ENCODE measurements at places on chromosomes 5 and 9. TPM values are rescaled to one million over a fixed set of nuclear protein-coding genes. Genes with fewer than 3 reads are reported as not detected.

DMRT3 gene
- 1.4 TPM for polyA plus RNA-seq

- no peak for DNase-seq
These were observed 7.9 kb downstream of the PPP1R26 start for GRCh38 chr9:135487281-135488012.

DNA sequence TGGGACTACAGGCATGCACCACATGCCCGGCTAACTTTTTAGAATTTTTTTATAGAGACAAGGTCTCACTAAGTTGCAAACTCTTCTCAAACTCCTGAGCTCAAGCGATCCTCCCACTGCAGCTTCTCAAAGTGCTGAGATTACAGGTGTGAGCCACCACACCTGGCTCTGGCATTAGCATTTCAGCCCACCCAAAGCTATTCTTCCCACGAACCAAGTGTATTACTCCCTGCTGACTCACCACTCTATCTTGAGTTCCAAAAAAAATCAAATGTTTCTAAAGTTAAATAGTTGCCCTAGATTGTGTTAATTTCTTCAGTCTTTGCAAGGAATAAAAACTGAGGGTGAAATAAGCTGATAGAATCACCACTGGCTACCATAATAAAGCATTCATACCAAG, 205.5 kb downstream of the ARRDC3 start:
- no peak for DNase-seq

- no peak for DNase-seq
These were observed 66.5 kb upstream of the TGFBR1 start for GRCh38 chr9:99038484-99038820.

DNA sequence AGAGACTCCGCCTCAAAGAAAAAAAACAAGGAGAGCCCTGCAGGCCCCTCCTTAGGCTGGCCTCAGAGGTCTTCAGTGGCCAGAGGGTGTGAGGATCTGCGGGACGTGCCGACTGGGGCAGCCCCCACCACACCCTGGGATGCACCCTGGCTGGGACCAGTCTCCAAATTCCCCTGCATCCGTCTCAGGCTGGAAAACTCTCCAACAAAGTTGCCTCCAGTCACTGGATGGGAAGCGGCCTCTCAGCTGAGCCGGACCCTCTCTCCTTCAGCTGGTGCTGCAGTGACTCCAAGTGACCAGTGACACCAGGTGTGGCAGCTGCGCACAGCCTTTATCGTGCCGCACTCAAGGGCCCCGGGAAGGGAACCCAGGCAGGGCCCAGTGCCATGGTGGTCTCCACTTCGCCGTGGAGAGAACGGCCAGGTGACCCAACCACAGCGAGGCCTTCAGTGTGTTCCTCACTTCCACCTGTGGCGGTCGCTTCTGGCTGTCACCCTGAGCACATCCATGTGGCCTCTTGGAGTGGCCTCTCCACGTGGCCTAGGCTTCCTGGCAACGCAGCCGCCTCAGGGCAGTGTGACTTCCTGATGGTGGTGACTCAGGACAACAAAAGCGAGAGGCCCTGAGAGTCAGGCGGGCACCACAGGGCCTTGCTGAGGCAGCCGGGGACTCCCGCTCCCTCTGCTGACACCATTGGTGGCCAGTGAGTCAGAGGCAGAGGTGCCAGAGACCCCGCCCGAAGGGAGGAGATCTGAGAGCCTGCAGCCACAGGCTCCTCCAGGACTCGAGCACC, 19.3 kb upstream of the CAMSAP1 start:
- no peak for DNase-seq
